ENCODE measurements at places on chromosomes 2 and 18.

DNA sequence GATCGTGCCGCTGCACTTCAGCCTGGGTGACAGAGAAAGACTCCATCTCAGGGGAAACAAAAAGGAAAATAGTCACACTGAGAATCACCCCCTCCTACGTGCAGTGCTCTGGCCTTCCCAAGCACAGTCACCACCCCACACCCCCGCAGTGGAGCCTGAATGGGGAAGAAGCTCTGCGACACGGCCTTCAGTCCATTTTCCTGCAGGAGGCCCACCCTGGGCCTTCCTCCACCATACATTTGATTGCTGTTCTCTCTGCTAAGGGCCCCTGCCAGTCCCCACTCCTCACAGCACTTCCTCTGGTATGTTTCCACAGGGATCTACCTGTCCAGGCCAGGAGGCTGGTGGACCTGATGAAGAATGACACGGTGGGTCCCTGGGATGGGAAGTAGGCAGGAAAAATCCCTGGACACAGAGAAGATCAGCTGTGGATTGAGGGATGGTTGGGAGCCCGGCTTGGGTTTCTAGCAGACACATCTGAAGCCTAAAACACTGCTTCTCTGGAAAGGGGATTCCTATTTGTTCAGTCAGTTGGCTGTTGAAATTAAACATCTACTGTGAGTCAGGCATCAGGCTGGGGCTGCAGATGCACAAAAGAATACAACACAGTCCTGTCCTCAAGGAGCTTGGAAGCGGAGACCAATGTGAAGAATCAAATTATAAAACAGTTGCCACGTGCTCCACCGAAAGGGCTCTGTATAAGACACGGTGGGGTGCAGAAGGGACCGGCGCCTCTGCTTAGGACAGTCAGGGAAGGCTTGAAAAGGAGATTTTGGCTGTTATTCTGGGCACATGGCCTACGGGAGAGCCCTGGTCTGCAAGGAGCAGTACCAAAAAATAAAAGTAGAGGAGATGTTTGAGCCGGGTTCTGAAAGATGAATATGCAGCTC is 82.2 kb downstream of the PLB1 start:
- DNase-seq = no peak

DNA sequence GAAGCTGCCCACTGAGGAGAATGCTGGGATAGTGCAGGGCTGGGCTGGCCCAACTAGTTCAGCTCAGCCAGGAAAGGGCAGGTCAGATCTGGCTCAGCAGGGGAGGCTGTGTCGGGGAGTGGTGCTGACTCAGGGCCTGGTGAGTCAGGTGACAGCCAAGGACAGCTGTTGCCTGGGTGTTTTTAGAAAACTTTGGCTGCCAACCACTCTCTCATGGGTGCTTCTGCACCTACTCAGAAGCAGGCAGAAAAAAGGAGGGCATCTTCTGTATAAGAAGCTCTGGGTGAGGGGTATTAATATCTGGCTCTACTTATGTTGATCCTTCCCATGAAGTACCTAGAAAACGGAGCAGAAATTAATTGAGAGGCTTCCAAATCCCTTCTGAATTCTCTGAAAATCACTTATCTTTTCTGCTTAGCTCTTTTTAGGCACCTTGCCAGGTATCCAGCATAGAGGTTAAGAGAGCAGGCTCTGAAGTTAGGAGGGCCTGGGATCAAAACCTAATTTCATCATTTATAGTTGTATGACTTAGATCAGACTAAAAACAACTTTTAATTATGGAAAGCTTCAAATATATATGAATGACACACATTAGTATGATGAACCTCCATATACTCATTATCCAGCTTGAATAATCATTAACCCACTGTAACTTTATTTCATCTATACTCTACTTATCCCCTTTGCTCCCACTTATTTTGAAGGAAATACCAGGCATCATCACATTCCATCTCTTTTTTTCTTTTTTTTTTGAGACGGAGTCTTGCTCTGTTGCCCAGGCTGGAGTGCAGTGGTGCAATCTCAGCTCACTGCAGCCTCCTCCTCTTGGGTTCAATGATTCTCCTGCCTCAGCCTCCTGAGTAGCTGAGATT is 15.5 kb upstream of the RAB10 start:
- DNase-seq = peak; percentile 76

GRCh38 chr18:36372903-36373311 is 75.4 kb downstream of the FHOD3 start:
- DNase-seq = no peak

- DNase-seq = no peak
These were observed 106.4 kb downstream of the AFF3 start for GRCh38 chr2:100036026-100036425.

DNA sequence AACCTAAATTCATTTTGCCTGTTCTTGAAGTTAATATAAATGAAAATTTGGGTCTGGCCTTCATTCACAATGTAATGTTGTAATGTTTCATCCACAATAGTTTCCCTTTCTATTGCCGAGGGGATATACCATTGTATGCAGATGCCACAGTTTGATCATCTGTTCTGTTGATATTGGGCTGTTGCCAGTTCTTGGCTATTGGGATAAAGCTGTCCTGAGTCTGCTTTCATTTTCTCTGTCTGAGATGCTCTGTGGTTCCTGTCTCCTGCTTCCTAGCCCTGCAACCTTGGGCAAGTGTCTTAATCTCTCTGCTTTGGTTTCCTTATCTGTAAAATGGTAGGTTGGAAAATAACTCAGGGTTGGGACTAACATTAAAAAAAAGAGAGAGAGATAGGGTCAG is 25.2 kb downstream of the B3GNT2 start:
- no peak for DNase-seq

- no peak for DNase-seq
These were observed 62.6 kb downstream of the TRAPPC8 start for GRCh38 chr18:31880186-31880898.

DNA sequence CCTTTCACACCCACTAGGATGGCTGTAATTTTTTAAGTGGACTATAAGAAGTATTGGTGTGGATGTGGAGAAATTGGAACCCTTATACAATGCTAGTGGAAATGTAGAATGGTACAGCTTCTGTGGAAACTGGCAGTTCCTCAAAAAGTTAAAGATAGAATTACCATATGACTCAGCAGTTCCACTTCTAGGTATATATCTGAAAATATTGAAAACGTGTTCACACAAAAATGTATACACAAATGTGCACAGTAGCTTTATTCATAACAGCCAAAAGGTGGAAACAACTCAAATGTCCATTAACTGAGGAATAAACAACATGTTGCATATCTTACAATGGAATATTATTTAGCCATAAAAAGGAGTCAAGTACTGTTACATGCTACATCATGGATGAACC is 17.7 kb downstream of the TANK start:
- DNase-seq = no peak

- no peak for DNase-seq
These were observed 5.4 kb downstream of the SOX11 start for GRCh38 chr2:5697562-5697961.

- DNase-seq = no peak
These were observed 120.6 kb upstream of the UGP2 start for GRCh38 chr2:63721082-63721424.
